ENCODE measurements at places on chromosomes 6 and 20.
A peak's percentile ranks its signal among the peaks of the same experiment; 100 is the strongest.

DNA sequence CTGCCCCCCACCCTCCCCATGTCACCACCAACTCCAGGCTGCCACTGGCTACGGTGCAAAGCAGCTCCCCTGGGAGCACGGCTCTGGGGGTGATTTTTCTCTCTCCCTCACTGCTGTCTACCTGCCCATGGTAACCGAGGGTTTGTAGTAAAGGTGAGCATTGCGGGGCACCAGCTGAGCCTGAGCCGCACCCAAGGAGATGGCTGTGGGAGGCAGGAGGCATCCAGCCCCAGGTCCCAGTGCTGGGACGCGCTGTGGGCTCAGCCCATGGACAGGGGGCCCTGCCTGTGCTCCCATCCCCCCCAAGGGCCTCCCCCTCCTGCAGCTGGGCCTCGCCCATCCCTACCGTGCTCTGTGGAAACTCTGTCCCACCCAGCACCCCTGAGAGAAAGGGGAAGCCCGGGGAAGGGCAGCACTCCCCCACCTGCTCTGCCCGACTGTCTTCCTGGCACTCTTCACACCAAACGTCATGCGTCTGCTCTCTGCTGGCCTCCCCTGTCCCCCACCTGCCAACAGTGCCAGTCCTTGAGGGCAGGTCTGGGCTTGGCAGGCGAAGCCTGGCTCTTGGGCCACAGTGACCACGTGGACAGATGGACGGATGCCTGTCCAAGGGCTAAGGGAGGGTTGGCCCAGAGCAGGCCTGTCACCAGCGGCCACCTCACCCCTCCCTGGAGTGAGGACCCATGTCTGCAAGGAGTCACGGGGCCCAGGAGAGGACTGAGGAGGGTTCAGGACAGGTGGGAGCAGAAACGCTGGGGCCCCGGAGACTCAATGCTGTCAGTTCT is 3.8 kb upstream of the CHRNA4 start:
- DNase-seq, result no peak

GRCh38 chr20:64037498-64038213 is 1.7 kb downstream of the C20orf204 start:
- no peak for DNase-seq

DNA sequence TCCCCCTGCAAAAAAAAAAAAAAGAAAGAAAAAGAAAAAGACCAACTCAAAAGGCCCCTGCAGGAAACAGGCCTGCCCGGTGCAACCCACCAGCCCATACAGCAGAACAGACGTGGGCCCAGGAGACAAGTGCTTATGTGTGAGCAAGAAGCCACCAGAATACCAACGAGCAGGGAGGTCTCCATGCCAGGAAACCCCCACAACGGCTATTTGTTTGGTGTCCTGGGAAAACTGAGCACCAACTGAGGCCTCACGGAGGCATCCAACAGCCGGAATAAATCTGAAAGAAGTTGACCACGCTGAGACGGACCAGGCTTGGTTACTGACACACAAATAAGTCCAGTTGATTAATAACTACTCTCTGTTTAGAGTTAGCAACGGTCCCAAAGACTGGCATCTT is 29.7 kb downstream of the PTPRT start:
- DNase-seq, result no peak

DNA sequence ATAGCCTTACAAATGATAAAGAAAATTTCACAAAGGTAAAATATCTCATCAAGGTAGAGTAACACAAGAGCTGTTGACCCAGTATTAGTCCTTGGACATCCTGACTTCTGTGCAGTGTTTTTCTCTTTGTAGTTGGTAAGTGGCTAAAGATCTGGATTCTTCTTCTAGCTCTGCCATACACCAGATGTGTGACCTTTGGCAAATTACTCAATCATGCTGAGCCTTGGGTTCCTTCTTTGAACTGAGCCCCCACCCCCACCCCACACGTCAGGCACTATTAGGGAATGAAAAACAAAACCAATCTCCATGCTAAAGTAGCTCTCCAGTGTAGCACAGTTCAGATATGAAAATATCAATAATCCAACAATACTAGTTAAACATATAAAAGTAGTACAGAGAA is 15.1 kb upstream of the TRIM39 start:
- no peak for DNase-seq

DNA sequence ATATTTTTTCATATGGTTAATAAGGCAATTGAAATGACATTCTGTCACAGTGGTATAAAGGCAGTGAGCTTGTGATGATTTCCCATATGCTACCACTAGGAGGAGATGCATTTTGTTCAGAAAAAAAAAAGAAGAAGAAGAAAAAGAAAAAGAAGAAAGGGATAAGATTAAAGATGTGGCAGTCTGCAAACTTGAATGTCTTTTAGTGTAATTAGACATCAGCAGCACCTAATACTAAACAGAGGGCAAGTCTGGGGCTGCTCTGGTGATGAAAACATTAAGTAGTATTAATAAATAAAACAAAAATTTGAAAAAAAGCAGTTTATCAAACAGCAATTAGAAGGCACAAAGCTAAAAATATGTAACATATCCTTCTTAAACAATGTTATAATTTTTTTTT is 95.4 kb upstream of the DEFB112 start:
- DNase-seq, result peak; percentile 34

DNA sequence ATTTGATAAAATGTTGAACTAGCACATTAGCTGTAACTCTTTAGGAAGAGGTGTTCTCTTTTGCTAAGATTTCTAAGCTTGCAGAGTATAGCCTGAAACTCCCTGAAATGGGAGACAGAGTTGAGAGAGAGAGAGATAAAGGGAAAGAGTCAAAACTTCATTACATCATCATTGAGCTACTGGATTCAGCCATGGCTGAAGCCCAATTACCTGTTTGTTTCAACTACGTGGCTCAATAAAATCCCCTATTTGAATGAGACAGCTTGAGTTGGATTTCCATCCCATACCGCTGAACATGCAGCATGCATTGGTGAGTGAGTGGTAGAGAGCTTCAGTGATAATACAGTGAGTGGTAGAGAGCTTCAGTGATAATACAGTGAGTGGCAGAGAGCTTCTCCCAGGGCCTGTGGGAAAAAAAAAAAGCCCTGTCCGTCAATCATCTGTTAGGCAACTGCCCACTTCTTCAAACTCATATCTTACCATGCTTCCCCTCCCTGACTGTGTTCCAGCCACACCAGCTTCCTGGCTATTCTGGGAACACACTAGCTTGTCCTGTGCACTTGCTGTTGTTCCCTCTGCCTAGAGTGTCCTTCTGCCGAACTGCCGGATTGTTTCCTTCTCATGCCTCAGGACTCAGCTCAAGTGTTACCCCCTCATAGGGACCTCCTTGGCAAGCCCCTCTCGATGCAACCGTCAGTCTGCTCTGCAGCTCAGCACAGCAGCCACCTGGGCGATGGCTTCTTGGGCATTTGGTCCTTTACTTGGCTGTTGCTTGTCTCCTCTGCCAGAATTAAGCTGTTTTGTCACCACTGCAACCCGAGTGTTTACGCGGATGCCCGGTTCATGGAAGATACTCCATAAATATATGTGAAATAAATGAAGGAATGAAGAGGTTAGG is 91.3 kb upstream of the EYA2 start:
- no peak for DNase-seq

DNA sequence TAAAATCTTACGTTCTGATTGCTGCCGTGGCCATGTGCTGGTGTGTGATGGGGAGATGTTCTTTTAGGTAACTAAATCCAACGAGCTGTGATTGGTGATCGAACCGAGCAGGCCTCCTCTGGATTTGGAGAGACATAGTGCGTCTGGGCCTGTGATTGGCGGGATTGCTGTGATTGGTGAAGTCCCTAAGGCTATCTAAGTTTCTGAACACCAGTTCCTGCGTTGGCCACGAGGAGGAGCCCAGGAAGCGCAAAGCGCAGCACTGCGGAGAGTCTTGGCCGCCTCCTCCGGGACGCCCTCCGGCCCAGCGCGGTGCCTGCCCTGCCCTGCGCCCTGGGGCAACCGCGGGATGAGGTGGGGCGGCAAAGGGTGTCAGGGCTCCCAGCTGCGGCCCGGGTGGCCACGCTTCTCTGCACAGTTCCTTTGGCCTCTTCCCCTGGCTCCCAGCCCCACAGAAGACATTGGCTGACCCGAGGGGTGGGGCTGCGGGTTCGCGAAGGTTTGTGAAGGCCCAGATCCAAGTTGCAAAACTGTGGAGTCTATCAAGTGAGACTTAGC is 33.0 kb downstream of the HNF4A start:
- DNase-seq, result peak; percentile 81

- peak; percentile 11 for DNase-seq
These were observed 97.4 kb downstream of the EPB41L2 start for GRCh38 chr6:130965656-130966055.

DNA sequence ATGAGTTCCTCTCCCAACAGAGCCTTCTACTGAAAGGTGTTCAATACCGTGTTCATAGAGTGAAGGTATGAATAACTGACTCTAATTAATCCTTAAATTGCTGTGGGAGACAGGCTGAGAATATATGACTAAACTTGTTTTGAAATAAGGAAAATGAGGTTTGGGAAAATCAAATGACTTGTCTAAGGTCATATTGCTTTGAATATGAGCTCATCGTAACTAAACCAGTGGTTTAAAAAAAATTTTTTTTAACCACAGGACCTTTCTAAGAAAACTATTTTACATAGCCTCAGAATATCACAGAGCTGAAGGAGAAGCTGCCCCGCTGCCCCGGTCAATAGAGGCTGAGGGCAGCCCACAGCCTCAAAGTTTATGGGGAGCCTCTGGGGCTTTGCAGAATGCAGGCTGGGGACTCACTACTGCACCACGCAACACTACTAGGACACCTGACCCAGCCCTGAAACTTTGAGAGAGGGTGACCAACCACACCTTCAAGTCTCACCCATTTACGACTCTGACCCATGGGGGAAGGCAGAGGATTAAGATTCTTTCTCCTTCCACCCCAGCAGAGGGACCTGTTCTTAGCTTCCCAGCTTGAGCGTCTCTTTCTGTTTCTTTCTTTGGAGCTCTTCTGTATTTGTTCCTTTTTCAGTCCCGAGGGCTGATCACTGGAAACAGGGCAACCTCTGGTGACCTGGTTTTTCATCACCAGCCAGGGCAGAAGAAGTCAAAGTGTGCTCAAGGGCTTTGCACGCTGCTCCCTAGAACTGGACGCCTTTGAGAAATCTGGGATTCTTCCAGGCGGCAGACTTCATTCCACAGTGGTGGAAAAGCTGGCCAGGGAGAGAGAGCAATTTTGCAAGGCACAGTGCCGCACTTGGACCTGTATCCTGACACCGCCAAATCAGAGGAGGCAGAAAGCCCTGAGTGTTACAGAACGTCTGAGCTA is 220.2 kb downstream of the ATXN1 start:
- no peak for DNase-seq

DNA sequence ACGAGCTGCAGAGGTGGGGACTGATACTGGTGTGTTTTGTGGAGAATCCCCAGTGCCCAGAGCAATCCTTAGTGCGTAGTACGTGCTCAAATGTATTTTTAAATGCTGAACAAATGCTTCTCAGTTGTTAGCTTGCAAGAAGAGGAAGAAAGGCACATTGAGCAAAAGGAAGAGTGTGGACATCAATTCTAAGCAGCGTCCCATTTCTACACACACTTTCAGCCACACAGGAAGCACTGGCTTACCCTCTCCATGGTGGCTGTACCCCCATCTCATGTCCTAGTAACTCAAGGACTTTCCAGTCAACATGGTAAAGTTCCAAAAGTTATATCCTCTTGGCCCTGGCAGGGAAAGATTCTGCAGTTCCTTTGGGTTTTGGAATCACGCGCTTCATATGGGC is 98.8 kb upstream of the NXT1 start:
- DNase-seq, result no peak

GRCh38 chr20:38252292-38253288 is 7.9 kb downstream of the KIAA1755 start:
- no peak for DNase-seq

All from epithelial cell of esophagus (primary cell).